ENCODE measurements at places on chromosomes 12 and 14.

- no peak for DNase-seq
Observed at GRCh38 chr12:88973998-88974397, 378.3 kb downstream of the DUSP6 start.

DNA sequence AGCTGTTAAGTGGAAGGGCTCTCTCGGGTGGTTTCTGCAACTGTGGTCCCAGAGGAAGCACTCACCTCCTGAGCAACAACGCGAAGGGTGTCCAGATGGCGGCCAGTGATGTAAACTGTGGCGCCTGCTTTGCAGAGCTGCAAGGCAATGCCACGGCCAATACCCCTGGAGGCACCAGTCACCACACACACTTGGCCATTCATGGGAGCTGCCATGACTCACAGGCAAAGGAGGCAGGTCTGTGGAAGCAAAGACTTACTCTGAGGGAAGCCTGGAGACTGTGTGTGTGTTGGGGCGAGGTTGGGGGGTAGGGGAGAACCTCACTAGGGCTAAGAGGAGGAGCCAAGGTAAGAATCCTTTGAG is 707 bp downstream of the DHRS1 start:
- no peak for DNase-seq

DNA sequence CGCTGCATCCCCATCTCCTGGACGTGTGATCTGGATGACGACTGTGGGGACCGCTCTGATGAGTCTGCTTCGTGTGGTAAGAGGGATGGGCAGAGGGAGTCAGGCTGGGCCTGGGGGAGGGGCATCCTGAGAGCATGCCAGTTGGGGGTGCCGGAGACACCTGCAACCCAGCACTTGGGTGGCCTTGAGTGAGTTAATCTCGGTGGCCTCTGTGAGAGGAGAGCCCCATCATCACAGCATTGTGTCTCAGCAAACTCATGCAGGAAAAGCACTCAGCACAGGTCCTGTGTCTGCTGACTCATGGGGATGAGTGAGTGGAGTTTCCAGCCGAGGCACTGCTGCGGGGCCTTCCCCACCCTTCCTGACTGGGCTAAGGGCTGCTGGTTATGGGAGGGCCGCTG is 19.6 kb upstream of the LRP1-AS start:
- DNase-seq, result peak; percentile 19

GRCh38 chr12:50058743-50059312 is 1.4 kb downstream of the ASIC1 start:
- DNase-seq, result no peak

DNA sequence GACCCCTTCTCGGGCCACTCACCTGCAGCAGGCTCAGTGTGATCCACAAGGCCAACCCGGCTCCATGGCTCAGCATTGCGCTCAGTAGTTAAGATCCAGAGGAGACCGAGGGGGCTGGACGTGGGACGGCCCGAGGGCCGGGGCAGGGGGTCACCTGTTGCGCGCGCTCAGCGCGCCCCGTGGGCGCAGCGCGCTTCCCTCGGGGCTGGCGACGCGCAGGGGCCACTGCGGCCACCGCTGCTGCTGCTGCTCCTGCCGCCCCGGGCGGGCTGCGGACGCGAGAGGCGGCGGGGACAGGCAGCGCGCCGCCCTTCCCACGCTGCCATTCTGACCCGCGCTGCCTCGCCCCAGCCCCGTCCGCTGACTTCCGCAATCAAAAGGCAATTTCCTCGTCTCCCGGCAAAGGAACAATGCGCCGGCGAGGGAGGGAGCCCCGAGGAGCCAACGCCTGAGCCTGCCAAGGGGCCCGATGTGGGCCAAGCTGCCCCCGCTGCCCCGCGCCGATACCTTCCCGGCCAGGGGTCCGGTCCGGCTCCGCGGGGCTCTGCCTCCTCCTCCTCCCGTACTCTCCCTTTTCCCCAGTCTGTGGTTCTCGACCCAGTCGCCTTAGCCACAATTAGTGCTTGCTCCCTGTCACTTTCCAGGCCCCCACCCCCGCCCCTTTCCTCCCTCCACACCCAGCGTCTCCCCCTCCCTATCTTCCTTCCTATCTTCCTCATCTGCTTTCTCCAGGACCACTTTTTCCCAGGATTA is 27.3 kb downstream of the PTPRB start:
- DNase-seq, result no peak

DNA sequence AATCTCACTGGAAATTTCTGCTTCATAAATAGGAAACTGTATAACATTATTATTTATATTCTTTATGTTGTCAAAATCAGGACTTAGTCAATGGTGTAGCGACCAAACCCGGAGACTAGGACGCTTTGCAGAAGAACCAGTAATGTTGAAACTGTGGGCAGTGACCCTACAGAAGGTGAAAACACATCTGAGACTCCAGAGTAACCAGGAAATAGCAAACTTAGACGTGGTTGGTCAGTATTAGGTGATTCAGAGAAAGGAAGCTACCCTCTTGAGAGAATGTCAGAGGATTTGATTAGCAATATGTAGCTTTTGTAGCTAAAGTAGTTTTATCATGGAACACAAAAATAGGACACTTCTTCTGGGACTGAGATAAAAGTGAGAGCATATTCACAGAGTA is 381.9 kb downstream of the SLC16A7 start:
- DNase-seq, result no peak

Measured in stimulated activated CD4-positive, alpha-beta T cell treated with anti-CD3 and anti-CD28 coated beads, Interleukin-2, amount 100 ng/mL, for 4 hours (primary cell).